ENCODE measurements at places on chromosomes 6 and 20. TPM values are rescaled to one million over a fixed set of nuclear protein-coding genes. Genes with fewer than 3 reads are reported as not detected.

The DNAAF9 gene
- 11.8 TPM for total RNA-seq

DNA sequence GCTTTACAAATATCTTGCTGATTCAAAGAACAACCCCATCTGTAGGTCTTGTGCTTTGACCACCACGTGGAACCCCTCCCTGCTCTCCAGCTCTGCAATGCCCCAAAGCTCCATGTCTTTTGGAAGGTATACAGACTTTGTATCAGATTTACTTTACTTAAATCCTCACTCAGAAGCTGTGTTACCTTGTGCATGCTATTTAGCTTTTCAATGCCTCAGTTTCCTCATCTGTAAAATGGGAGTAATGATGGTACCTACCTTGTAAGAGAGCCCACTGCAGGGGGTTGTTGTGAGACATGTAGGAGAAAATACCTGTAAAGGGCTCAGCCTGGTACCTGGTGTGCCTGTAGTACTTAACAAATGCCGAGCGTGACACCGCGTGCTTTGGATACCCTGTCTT, 200.2 kb upstream of the CHD6 start:
- no peak for DNase-seq

GRCh38 chr20:62477669-62478455, 2.1 kb upstream of the GATA5 start:
- DNase-seq = no peak

- no peak for DNase-seq
Measured at GRCh38 chr6:170146640-170147039, 144.2 kb downstream of the DLL1 start.

- no peak for DNase-seq
Measured at GRCh38 chr6:121607721-121608120, 172.3 kb downstream of the GJA1 start.

DNA sequence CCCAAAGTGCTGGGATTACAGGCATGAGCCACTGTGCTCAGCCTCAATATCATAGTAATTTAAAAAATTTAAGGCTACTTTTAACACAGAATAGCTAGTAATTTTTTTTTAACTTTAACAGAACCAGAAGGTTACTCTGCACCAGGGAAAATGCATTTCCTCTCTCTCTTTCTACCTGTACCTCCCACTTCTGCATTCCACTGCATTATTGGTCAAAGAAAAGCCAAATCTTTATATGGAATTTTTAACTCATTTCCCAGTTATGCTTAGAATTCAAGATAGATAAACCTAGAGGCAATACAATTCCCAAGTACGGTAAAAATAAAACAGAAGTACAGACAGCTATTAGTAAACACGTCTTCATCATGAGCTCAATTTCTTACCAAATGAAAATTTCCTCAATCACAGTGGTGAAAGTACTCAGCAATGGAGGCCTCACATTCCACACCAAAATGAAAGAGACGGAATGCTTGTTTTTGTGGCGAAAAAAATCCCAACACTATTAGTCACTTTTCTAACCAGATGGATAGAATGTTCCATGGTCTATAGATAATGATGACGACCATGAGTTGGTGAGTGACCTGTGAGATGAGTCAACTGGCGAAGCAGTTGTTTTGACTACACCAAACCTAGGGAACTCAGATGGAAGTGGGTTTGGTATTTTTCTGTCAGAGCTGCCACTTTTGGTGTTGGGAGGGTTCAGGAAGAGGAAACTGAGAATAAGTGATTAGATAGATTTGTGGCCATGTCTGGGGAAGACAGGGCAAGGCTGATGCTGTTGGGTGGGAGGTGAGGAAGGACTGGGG, 104.7 kb upstream of the SGK1 start:
- peak; percentile 82 for DNase-seq

GRCh38 chr6:36662380-36662779, 16.1 kb upstream of the CDKN1A start:
- no peak for DNase-seq

Measured in NCI-H460 (cell line).